ENCODE measurements at places on chromosomes 6 and 20.

DNA sequence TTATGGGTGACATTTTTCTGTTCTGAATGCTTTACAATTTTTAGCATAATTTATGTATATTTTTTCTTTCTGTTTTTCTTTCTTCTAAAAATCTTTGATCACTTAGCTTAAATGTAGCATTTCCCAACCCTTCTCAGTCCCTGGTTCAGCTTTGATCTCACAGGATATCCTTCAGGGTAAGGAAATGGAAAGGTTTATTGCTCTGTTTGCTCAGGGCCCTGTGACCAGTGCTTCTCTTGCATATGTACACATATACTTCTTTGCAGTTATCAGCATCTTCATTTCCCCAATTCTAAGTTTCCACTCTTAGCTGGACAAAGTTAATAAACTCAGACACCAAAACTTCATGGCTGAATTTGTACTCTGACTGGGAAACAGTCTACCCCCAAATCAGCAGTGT lies 30.6 kb downstream of the TMEM74B start:
- no peak for DNase-seq

- no peak for DNase-seq
Measured at GRCh38 chr20:58938078-58938477, 43.0 kb upstream of the NELFCD start.

- peak; percentile 92 for DNase-seq
Measured at GRCh38 chr6:47477497-47478232, at the start of gene CD2AP. CD2AP (plus strand) TSS chr6:47477789; CDS start chr6:47478245, 456 bp downstream.

- DNase-seq = peak; percentile 65
Measured at GRCh38 chr6:15264902-15265761, 19.3 kb downstream of the JARID2 start.

Data from left hindlimb (tissue), 1 donor.